Activated CD8-positive, alpha-beta T cell treated with anti-CD3 and anti-CD28 coated beads, Interleukin-2, amount 10 ng/mL, durations not matched to agents 7 days and 5 days (primary cell): ENCODE measurements at places on chromosomes 5 and 9. TPM values are rescaled to one million over a fixed set of nuclear protein-coding genes. Genes with fewer than 3 reads are reported as not detected.
A peak's percentile ranks its signal among the peaks of the same experiment; 100 is the strongest.

HMCN2 gene
- not detected for total RNA-seq

OGN gene
- total RNA-seq = not detected

RLN2 gene
- total RNA-seq = 2.2 TPM

DNA sequence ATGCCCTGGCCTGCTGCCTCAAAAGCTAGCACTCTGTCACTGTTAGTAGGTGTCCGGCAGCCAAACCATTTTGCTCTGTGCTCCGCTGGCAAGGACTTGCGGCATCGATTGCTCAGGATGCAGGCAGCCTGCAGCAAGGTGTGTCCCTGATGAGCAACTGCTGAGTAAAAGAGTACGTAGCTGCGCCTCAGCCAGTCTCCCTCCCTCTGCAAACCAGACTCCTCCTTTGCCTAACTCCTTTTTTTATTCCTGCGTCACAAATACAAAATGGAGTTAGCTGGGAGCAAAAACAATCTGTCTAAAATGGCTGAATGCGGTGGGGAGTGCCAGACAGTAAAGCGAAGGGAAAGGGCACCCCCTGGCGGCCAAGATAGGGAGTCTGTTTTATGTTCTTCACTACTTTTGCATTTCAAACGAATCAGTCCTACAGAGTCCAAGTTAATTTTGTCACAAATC, 61.1 kb downstream of the DIAPH1 start:
- DNase-seq = peak; percentile 81

DNA sequence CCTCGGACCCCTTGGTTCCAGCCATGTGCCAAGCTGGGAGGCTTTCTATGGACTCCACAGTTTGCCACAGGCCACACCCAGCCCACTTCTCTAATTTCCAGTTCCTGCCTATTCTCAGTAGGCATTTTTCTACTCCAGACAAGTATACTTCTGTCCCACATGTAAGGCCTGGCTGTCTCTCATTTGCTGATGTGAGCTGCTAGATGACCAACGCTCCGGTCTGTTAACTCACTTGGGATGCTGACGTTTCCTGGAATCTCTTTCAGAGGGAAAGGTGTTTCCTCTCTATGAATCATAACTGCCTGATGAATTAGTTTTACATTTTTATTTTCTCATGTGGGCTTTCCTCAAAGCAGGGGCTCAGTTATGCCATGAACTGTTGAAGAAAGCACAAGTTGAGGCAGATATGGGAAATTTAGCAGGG, 36.3 kb downstream of the ERGIC1 start:
- no peak for DNase-seq

DNA sequence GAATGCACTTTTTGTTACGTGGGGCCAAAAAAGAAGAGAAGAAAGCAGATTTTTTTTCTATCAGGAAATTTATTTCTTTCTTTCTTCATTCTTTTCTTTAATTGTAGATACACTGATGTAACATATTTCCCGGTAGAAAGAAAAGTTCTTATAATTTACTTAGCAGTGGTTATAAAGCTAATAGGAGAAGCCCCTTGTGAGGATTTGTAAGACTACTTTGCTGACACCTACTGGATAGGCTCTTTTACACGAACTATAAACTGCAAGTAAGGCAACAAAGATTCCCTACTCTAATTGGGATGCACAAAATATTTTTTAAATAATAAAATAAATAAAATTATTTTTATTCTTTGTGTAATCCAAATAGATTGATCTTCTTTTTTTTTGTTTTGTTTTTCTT, 284.4 kb downstream of the DNAH5 start:
- DNase-seq = no peak
